Activated naive CD4-positive, alpha-beta T cell (primary cell): ENCODE measurements at places on chromosomes 1 and 21.

GRCh38 chr1:39044762-39045161 lies 18.6 kb downstream of the NDUFS5 start:
- DNase-seq: no peak

DNA sequence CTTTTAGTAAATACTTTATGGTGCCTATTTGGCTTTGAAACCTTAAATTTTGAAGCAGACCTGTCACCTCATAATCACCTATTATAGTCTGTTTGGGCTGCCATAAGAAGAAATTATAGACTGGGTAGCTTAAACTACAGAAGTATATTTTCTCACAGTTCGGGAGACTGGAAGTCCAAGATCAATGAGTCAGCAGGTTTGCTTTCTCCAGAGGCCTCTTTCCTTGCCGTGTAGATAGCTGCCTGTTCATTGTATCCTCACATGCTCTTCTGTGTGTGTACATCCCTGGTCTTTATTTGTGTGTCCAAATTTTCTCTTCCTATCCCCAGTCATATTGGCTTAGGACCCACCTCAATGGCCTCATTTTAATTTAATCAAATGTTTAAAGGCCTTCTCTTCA lies 518.2 kb downstream of the ADGRL2 start:
- DNase-seq: no peak

DNA sequence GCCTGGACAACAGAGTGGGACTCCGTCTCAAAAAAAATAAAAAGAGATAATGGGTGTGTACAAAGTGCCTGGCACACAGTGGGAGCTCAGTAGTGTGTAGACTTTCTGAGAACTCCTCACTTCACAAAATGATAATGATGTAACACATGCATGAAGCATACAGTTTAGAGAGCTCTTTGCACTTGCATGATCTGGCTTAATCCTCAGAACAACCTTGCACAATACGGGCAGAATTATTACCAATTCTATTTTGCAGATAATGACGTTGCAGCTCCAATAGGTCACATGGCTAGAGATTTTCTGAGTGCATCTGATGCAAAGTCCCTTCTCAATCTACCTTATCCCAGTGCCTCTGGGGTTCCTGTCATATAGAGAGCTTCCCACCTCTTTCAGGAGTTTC lies 71.4 kb downstream of the CD247 start:
- no peak for DNase-seq

DNA sequence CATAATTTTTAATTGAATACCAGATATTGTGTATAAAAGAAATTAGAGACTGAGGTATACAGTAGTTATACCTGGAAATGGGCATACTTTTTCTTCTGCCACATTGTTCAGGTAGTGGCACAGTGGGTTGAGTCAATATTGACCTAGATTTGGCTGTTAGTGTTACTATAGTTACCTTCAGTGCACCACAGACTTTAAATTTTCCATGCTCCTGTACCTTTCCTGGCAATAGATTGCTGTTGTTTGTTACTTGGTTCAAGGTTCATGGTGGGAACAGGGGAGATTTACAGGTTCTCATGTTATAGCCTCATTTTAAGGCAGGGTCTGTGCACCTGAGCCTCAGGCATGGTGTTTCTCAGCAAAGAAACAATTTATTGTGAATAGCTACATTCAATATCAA lies 218.7 kb downstream of the LBR start:
- DNase-seq: no peak

DNA sequence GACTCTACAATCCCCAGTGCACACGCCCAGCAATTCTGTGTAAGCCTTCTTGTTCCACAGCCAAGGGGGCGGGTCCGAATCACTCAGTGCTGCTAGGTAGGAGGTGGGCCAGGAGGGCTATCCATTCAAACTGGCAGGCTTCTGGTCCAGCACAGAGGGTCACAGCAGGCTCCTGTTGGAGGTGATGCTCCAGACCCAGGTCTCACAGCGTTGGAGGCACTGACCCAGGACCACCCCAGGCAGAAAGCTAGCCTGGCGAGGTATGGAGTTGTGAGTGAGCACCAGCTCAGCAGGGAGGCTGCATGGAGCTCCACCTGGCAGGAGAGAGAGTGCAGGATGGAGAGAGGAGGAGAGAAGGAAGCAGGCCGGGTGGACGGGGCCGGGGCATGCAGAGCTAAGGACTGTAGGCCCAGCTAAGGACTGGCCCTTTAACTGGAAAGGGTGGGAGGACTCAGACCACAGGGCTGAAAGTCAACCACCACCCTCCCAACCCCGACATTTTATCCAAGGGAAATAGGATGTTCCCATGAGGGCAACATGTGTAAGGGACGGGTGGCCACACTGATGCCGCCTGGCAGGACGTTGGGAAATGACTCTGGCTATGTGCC lies 38.7 kb downstream of the GPR161 start:
- no peak for DNase-seq

GRCh38 chr1:116880917-116881316 lies 28.8 kb upstream of the PTGFRN start:
- no peak for DNase-seq

GRCh38 chr1:160247053-160247452 lies 15.3 kb downstream of the DCAF8 start:
- no peak for DNase-seq

GRCh38 chr1:212699625-212700222 lies at the start of gene BATF3:
Gene BATF3 (minus strand): TSS chr1:212699840. CDS start chr1:212699762, 78 bp downstream.
- DNase-seq: no peak

GRCh38 chr1:223345720-223346119 lies 18.3 kb downstream of the SUSD4 start:
- DNase-seq: no peak

GRCh38 chr1:86410879-86411278 lies 13.1 kb upstream of the CLCA2 start:
- DNase-seq: no peak

DNA sequence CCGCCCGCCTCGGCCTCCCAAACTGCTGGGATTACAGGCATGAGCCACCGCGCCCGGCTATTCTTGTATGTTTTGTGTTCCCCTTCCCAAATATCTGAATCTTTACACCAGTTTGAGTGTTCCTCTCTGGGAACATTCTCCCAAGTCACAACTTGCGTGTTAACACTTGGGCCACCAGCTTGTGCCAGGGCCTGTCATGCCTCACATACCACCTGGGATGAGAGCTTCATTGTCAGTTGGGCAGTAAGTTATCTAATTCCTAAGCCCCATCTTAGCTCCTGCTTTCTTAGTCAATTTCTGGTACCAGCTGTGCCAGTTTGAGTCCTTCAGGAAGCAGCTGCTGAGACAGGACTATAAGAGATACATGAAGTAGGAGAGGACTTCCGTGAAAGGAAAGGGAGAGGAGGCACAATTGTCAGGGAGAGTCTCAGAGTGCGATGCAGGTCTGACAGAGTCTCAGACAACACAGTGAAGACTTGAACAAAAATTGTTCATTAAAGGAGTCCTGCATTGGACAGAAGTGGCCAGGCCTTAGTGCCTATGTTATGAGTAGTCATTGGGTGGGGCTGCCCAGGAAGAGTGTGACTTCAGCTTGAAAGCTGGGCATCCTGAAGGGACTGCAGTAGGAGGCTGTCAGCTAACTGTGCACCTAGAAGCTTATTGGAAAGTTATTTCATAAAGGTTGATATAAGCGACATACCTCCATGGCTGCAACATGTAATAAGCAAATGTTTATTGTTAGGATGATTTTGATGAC lies 17.3 kb downstream of the ZFYVE9 start:
- DNase-seq: no peak

GRCh38 chr1:91499904-91500755 lies 521 bp upstream of the CDC7 start:
- no peak for DNase-seq

GRCh38 chr1:93434987-93435386 lies 12.9 kb upstream of the FNBP1L start:
- no peak for DNase-seq

DNA sequence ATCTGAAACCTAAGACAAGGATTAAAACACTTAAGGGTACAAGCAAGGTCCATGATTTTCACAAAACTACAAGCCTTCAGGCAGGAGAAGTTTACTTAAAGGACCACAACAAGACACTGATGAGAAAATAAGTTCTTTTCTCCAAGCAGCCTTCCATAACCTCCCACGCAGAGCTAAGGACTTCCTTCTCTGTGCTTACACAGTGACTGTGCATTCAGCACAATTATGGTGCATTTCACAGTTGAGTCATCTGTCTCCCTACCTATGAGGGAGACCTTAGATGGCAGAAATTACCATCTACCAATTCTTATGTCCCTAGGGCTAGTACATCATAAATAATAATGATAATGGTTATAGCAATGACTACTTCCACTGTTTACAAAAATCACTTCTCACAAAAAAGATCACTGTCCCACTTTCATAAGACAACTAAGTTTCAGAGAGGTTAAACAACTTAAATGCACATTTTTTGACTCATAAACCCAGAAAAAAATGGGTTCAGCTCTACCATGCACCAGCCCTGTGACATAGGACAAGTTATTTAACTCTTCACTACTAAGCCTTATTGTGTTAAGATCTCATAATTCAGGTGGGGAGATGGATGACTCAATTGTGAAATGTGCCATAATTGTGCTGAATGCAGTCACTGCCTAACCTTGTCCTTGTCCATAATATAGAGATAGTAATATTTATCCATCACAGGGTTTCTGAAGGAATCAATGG lies 45.3 kb downstream of the TARBP1 start:
- DNase-seq: no peak

DNA sequence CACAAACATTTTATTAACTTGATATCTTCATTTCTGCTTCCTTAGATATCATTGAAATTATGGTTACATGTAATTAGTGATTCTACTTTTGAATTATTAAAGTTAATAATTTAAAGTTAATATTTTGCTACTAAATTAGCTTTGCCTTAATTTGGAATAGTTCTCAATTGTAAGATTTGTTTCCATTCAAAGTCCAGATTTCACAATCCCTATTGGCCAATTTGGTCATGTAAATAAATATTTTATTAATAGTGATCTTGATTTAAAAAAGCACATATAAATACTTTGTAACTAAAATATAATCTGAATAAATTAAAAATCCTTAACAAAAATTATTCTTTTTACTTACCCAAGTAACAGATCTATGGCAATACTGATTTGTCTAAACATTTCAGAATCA lies 1558.6 kb downstream of the NCAM2 start:
- no peak for DNase-seq

- no peak for DNase-seq
Observed at GRCh38 chr1:22711591-22712501, 1.2 kb downstream of the EPHB2 start.

DNA sequence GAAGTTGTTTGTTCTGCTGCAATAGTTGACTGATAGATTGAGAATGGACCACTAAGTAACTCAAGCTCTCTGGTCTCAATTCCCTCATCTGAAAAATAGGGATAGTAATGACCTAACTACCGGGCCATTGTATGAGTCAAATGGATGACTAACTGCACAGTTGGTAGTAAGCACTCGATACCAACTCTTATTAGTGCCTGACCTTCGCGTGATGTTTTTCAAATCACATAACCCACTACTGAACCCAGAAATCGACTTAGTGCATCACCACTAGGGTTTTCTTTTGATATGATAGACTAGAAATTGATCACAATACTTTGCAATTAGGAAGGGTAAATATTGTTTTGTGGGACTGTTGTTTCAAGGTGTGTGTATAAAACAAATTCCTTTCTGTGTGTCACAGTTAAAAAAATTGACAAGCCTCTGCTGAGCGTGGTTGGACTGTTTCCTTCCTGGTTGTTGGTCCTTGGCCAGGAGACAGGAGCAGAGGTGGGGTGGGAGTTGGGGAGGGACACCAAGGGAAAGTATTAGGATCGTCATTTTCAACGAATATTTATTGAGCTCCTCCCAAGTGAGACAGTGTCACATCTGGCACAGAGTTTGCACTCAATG lies 54.0 kb upstream of the LRP8 start:
- DNase-seq: no peak

- no peak for DNase-seq
Observed at GRCh38 chr1:39129514-39129913, 75.0 kb upstream of the MACF1 start.

GRCh38 chr1:48329486-48329885 lies 107.0 kb downstream of the SLC5A9 start:
- no peak for DNase-seq

DNA sequence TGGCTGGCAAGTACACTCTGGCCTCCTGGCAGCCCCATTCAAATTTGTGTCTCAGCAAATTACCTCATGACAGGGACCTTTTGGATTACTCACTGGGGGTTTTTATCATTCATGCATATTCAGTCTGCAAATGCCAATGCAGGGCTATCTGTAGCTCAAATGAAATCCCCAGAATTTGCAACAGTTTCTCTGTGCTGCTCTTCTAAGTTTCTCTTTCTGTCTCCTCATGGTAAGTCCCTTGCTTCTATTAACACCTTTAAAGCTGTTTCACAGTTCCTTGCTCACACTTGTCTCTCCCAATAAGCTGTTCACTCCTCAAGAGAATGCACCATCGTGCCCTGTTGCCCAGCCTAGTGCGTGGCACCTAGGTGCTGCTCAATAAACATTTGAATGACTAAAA lies 3.3 kb upstream of the FAM78B start:
- no peak for DNase-seq

DNA sequence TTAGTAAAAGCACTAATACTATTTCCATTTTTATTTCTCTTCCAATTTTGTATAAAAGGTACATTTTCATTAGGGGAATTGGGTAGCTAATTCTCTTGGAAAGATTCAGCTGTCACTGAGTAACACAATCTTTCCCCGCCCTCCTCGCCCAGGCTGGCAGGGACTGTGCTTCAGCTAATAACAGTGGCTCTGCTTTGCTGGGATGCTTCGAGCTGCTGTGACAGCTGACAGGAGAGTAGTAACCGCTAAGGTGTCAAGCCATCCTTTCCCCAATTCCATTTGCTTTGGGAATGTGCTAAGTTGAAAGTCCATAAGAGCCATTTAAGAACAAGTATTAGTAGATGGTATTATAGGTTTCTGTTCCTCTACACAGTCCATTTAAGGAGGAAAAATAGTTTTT lies 106.7 kb upstream of the NRIP1 start:
- no peak for DNase-seq

DNA sequence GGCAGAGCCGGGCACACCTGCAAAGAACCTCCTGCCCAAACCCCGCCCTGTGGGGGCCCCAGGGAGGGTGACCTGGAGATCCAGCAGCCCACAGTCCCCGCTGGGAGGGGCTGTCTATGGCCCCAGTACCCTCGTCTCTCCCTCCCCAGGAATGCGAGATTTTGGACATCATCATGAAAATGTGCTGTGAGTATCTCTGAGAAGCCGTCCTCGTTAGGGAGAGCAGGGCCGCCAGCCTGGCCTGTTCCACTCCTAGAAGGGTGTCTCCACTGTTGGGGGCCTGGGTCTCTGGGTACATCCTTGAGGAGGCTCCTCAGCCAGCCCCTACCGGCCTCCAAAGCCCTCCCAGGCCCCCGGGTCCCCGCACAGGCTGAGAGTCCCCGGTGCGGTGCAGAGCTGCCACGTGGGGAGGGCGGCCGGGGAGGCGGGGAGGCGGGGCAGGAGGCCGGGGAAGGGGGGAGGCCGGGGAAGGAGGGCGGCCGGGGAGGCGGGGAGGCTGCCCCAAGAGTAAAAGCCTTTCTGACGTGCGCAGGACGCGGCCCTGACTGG lies 18.7 kb downstream of the COL6A1 start:
- no peak for DNase-seq

GRCh38 chr1:41313661-41314131 lies 47.5 kb upstream of the FOXO6 start:
- no peak for DNase-seq
